Effector CD4-positive, alpha-beta T cell (primary cell): ENCODE measurements at places on chromosomes 2 and 18.

- DNase-seq = no peak
Measured at GRCh38 chr18:48290162-48290926, 118.8 kb downstream of the ZBTB7C start.

DNA sequence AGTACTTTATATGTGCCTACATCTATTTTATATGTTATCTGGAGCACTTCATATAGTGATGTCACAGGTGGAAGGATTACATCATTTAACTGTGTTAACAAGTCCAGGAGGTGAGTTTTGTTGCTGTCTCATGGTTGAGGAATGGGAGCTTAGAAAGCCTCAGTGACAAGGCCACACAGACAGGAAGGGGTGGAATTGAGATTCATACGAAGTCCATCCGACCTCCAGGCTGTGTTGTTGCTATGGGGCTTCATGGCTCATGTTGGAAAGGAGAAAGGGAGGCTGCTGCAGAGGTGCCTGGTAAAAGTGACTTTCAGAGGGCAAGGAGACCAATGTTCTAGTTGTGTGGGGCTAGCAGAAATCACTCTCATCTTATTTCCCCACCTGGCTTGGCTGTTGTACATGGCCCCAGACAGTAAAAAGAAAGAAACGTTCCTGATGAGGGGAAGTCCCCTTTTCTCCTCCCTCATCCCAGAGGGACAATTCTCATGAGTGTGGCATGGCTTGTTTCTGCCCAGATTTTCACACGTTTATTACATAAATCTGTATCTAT, 31.0 kb upstream of the GREB1 start:
- no peak for DNase-seq

- no peak for DNase-seq
Measured at GRCh38 chr2:25602333-25602723, 71.0 kb downstream of the DTNB start.

DNA sequence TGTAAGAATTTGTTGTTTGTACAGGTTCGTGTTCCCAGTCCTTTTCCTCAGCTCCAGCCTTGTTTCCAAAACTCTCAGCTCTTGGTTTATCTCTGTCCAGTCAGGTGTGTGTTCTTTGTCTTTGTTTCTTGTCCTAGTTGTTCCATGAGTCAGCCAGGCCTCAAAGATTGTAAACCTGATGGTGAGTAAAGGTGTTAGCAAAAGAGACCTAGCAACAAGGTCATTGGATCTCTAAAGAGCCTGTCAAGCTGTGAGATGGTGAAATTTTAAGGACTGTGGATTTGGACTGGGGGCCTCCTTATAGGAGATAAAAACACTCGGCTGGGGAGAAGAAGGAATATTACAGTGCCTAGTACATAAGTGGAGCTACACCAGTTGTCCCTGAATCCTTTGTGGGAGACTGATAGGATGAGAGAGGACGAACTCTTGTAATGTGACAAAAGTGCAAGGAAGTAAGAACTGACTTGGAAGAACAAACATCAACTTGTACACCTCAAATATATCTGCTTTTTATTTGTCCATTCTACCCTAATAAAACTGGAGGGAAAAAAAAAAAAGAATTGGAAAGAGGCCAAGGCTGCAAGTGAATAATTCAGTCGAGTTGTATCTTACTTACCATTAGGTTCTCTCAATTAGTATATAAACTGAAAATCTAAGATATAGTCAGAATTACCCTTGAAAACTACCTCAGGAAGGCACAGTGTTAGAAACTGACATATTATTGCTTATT, 37.2 kb downstream of the ITGA6 start:
- no peak for DNase-seq

DNA sequence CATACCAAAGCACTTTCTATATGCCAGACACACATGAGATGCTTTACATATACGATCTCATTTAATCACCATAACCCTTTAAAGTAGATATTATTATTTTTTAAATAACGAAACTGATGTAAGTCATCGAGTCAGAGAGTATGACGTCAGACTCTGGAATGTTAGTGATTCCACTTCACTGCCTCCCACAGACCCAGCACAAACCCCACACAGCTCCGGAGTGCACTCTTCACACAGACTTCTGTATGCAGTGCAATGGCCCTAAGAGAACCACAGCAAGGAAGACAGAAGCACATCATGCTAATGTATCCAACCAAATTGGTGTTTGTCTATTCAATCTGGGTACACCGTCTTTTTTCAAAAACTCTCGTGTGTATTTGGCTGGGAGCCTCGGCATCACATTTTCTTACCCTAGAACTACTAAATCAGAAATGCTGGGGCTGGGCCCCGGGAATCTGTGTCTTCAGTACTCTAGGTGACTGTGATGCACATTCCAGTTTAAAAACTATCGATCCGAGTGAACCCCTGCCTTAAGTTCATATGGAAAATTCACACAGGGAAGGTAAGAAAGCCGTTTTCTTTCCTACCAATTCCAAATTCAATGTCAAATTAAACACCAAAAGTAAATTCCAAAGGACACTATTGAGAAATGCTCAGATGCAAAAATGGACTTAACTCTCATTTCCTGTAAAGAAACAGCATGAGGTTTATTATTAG, 117.7 kb upstream of the ACVR1C start:
- no peak for DNase-seq

DNA sequence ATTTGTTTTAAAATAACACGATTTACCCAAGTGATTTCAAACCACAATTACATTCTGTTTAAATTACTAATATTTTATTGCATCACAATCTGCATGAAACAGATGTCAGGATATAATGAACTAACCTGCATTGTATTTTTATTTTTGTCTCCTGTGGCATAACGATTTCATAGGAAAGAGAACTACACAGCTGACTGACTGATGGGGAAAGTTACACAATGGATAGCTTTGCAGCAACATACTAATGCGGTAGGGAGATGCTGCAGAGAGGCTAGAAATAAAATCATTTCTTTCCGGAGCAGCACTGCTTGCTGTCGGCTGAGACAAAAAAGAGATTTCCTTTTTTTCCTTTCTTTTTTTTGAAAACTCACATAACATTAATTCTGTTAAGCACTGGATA, 36.9 kb downstream of the SCN1A start:
- no peak for DNase-seq

DNA sequence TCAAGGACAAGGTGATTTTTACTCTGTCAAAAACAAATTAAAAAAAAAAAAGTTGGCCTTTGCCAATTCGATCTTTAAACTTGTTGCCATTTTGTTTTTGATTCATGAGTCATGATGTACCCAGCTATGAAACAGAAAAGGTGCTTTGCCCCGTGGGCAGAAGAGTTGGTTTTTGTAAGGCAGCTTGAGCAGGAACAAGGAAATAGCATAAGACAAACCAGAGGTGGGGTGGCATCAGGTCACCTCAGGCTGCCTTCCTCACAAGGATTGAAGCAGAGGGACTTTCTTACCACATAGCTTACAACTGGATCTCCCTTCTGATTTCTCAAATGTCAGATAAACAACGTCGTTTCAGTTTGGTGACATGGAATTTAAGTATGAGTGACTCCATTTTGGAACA, 123.8 kb downstream of the ARL4C start:
- no peak for DNase-seq

- DNase-seq = no peak
Measured at GRCh38 chr2:190036071-190036470, 26.5 kb downstream of the MSTN start.

GRCh38 chr2:125979886-125980285, 676.1 kb upstream of the GYPC start:
- DNase-seq = no peak

DNA sequence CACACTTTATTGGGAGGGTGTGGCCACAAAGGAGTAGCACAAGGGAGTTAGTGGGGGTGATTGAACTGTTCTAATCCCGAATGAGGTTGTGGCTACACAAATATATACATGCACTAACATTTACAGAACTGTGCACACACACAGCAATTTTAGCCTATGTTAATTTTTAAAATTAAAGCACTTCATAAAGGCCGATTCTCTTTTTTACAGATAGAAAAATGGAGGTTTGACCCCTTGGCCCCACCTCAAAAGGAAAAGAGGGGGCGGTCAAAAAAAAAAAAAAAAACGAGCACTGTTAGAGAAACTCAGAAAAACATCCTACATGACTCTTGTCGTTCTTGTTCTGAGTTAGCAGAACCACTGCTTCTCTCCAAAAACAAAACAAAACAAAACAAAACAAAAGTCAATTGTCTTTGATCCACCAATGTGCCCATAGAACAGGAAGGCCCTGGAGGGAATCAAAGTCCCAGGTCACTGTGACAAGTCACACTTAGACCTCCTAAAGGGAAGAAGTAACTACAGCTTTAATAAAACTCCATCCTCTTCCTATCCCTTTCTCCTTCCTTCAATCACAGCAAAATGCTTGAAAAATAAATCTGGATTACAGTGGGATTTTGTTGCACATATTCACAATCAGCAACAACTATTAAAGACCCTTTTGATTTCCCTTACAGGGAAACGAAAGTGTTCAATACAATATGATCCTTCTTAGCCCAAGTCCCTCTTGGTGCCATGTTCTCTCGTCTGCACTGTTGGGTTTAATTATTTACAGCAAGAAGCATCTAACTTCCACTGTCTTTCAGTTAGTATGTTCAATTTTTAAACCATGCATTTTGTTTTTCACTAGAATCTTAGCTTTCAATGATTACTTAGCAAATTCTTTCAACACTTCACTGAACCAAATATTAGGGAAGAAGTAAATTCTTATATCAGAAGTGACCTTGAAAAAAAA, 16.6 kb downstream of the LRP2 start:
- DNase-seq = no peak

DNA sequence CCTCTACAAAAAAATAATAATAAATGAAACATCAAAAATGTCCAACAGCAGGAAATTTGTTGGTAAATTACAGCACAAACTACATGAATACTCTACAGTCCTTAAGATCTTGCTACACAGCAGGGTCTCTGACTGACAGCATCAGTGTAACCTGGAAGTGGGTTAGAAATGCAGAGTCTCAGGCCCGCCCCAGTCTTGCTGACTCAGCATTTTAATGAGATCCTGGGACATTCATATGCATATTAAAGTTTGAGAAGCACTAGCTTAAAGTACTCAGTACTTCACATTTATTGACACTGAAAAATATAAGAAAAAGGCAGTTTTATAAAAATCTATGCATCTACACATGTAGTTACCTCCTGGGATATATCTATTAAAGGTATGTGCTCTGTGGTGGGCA, 21.7 kb downstream of the ST3GAL5 start:
- no peak for DNase-seq

DNA sequence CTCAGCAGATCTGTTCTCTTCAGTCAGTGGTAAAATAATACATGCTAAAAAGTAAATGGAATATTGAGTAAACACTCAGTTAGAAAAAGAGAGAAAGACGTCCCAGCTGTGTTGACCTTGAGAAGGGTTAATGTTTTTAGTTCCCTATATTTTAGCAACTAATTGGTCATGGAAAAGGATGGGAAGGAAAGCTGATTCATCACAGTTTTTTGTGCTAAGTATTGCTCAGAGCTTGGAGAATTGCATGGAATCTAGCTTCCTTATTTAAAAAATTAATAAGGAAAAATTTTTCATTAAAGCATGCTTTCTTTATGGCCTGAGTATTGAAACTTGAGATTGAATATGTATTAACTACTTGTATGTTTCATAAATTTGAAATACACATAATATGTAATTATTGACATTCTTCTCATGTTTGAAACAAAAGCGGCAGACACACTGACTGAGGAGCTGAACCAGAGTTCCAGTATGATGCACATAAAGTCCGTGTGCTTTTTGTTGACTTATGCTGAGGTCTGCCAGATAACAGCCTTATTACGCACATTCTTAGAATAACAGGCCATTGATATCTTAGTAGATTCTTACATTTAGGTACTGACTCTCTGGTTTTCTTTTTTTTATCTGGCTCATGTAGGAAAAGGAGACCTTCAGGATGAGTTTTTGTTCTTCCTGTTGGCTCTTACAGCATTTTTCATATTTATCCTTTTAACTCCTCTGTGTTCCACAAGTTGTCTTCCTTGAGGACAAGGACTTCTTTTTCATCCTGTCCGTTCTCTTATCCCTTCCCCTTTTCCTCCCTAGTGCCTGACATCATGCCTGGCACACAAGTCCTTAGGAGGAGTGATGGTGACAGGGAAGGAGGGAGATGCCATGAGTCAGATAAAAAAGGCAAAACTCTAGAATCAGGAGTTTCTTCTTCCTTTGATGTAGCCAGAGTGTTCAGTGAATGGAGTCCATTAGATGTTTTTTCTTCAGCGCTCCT, 194.1 kb downstream of the PTPRM start:
- no peak for DNase-seq

GRCh38 chr18:11037533-11038240, 111.7 kb downstream of the PIEZO2 start:
- DNase-seq = no peak

DNA sequence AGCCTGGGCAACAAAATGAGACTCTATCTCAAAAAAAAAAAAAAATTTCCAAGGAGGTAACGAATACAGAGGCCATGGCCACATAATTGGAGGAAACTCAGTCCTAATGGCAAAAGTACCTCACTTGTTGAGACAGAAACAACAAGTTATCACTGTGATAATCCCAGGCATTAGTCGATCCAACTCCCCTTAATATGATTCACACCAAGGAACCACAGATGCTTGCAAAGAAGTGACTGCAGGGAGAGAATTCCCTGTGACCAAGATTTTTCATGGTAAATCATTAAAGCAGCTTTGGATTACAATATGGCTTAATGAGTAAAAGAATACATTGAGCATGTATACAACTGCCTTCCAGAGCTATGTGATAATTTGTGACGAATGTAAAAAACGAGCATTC, 80.4 kb upstream of the RNU4ATAC start:
- no peak for DNase-seq

DNA sequence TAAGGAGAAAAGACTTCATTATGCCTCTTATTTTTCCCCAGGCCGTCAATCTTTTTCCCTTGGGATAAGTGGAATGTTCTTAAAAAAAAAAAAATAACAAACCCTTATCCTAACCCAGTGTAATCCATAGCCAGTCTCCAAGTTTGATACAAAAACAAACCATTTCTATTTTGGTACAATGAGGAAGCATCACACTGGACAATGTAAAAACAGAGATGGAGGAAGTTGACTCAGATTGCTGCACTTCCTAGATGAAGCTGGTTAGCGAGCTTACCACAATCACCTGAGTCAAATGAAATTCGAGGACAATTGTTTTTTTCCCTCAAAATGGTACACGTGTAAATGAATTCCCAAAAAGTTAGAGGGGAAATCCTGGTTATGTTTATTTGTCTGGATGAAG, 259.7 kb downstream of the TCF4 start:
- DNase-seq = no peak

DNA sequence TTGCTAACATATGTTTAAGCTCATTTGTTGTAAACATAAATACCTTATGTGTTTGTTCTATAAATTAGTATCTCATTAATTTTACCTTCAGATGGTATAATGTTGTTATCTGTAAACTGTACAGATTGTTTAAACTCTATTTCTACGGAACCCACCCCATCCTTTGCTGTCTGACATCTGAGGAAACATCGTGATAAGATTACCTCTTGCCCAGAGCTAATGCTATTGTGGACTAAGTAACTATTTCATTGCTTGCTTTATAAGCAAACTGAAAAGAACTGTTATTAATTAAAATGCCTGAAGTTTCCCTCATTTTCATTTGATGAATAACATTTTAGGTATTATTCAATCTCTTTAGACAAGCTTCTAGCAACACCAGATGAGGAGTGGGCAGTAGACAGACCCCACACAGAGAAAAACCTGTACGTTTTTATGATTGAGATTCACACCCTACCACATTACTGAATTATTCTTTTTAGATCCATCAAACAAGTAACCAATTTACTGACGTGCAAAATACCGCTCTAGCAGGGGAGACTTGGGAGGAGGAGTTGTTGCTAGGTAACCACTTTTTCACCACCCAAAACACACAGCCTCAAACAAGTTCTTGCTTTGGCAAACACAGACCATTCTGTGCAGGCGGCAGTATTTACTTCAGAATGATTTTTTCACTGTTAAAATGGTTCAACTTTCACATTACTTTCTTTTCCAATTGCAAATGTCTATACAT, 1.9 kb upstream of the SYT4 start:
- DNase-seq = no peak
